GM10248 (cell line): ENCODE measurements at places on chromosomes 13 and 19.

- no peak for DNase-seq
Measured at GRCh38 chr19:52653161-52653560, 15.0 kb upstream of the ZNF83 start.

- no peak for DNase-seq
Measured at GRCh38 chr13:109468123-109468522, 318.3 kb downstream of the IRS2 start.

DNA sequence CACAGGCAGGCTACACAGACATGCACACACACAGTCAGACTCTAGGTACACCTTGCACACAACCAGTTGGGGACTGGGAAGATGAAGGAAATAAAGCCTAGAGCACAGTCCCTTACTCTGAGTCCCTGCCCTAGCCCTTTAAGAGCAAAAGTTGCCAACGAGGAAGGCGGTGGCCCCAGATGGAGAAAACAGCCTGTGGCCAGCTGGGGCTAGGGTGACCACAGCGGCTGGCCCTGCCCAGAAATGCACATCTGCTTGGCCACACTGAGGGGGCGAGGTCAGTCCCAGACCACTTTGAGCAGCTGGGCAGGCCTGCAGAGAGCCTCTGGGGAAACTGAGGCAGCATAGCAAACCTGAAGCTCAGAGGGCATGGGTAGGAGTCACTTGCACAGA, 52.3 kb downstream of the PTPRS start:
- DNase-seq = no peak

DNA sequence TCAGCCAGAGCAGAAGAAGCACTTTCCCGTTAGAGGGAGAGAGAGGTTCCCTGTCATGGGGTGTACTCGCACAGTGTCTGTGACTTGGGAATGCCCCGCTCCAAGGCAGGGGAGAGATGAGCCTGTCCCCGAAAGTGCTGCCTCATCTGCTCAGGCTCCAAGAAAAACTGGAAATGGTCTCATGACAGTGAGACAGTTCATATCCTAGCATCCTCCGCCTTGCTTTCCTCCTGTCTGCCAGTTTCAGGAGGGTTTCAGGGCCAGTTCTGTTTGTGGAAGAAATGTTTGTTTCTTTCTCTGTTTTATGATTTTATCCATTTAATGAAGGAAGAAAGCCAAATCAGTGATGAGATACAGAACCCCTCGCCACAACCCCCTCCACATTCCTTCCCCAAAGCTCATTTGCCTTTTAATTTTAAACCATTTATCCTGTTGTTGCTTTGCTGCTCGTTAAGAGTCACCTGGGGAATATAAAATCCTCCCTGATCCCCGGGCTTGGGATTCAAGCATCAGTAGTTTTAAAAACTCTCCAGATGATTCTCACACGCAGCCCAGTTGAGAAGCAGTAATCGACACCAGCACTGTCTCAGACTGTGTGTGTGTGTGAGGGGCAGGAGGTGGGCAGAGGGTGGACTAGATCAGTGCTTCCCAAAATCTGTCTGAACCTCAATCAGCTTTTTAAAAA, 144.6 kb upstream of the UBL3 start:
- DNase-seq = no peak

DNA sequence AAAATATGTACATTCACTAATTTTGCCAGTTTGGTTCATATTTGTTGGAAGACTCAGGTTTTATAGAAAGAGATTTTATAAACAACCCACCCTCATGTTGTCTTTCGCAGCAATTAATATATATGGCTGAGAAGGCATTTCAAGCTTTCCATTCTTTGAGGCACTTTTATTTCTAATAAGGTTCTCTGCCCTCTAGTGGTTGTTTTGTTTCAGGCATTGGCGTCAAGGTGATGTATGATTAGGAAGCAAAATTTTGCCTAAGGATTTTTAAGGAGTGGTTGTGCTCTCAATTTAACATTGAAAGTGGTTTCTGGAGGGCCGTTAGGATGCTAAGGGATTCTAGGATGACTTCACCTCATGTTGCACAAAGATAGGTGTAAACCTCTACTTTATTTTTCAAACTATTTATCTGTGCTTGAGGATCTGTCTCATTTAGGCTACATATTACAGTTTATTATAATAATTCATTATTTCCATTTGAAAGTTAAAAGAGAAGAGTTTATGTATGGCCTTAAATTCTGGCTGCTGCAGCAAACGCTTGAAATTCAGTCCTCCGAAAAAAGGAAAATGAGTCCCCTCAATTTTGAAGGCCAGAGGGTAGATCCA, 35.9 kb downstream of the OXGR1 start:
- no peak for DNase-seq

- peak; percentile 41 for DNase-seq
Measured at GRCh38 chr13:100235311-100235901, 146.5 kb downstream of the PCCA start.

DNA sequence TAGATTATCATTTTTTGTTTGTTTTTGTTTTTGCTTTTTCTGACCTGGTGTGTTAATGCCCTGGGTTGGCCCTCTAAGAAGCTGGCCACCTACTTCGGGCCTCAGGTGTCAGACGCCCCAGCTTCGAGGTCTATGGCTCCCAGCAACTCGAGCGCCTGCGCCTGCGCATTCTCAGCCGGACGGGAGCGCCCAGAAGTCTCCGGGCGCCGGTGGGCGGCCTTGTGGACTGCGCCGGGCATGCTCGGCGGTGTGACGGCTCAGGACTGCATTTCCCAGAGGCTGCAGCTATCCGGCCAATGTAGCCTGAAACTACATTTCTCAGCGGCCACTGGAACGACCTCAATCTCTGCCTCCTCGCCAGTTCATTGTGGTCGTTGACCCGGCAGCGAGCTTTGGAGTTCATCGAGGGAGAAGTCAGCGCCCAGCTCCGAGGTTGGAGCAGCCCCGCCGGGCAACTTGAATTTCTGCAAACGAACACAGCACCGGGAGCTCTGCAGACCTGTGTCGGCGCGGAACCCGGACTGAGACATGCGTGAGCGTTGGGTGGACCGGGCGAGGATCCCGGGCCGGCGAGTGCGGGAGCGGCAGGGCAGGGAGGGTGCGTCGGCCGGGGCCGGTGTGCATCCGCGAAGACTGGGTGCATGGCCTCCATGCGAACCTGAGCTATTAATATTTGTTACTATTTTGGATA, at the start of gene ZNF30:
Gene ZNF30 (plus strand): TSS at position 219 of the 691 bp plus-strand sequence. CDS start 3,045 bp downstream, outside the sequence.
- peak; percentile 95 for DNase-seq

DNA sequence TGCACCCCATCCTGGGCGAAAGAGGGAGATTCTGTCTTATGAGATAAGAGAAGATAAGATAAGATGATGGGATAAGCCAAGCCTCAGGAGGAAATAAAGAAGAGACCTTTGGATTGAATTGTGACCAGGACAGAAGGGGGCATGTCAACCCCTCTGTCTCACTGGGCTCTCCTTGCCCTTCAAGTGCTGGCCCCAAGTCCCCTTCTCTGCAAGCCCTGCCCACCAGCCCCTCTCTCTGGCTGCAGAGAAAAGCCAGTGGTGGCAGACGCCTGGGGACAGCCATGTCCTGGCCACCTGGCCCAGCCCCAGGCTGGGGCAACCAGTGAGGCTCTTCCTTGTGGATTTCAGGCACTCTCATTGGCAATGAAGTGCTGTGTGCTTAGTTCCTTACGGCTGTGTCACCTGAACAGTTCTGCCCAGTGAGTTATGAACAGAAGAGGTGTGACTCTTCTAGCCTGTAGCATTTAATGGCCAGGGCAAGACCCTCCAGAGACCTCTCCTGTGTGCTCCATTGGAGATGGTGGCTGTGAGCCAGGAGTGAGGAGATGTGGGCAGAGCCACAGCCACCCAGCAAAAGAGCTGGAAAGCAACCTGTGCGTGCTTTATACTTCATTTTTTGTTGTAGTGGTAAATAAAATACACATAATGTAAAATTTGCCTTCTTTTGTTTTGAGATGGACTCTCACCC, 6.1 kb upstream of the BTBD2 start:
- DNase-seq = no peak

DNA sequence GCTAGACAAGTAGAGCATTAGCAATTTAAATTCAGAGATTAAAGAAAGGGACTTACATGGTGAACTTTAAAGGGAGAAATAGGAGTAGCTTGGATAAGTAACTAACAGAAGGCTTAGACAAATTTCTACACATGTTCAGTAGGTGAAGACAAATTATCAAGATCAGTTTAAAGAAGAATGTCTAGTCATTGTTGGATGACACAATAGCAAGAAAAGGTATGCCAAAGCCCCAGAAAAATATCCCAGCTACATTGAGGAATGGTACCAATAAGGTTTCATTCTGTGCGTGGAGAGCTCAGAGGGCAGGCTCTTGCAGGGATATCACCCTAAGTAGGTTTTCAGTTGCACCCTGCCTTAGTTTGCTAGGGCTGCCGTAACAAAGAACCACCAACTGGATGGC, 3.5 kb upstream of the STK24 start:
- no peak for DNase-seq

GRCh38 chr13:101654883-101655282, 202.4 kb downstream of the ITGBL1 start:
- DNase-seq = no peak

- DNase-seq = no peak
Measured at GRCh38 chr19:28196961-28197360, 1016.0 kb downstream of the UQCRFS1 start.
